AG10803 (cell line): ENCODE measurements at places on chromosomes 3 and 15.

DNA sequence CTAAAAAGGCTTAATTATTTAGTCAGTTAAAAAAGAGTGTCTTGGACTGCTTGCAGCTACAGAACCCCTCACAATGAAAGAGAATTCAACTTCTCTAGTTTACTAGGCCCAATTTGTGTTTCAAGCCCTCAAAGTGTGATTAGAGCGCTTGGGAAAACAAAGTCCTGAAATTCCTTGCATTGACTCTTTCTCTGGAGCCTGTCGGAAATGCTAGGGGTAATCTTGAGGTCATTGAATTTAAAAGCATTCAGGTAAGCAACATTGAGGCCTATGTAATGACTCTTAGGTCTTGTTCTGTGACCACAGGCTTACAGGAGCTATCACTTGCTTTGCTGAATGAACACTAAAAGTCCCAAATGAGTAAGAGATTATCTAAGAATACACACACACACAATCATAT, 186.0 kb downstream of the NLGN1 start:
- DNase-seq: no peak

- DNase-seq: peak; percentile 38
Measured at GRCh38 chr15:35630532-35630931, 84.6 kb upstream of the DPH6 start.

DNA sequence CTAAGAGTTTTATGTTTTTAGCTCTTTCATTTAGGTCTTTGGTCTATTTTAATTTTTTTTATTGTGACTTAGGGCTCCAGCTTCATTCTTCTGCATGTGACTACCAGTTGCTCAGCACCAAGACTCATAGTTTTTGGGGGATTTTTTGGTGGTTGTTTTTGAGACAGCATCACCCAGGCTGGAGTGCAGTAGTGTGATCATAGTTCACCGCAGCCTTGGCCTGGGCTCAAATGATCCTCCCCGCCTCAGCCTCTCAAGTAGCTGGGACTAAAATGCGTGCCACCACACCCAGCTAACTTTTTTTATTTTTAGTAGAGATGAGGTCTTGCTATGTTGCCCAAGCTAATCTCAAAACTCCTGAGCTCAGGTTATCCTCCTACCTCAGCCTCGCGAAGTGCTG, 19.4 kb downstream of the CDV3 start:
- no peak for DNase-seq

- DNase-seq: no peak
Measured at GRCh38 chr3:45687828-45688193, 1.4 kb upstream of the SACM1L start.

GRCh38 chr3:66269411-66269810, 48.6 kb downstream of the SLC25A26 start:
- DNase-seq: no peak

DNA sequence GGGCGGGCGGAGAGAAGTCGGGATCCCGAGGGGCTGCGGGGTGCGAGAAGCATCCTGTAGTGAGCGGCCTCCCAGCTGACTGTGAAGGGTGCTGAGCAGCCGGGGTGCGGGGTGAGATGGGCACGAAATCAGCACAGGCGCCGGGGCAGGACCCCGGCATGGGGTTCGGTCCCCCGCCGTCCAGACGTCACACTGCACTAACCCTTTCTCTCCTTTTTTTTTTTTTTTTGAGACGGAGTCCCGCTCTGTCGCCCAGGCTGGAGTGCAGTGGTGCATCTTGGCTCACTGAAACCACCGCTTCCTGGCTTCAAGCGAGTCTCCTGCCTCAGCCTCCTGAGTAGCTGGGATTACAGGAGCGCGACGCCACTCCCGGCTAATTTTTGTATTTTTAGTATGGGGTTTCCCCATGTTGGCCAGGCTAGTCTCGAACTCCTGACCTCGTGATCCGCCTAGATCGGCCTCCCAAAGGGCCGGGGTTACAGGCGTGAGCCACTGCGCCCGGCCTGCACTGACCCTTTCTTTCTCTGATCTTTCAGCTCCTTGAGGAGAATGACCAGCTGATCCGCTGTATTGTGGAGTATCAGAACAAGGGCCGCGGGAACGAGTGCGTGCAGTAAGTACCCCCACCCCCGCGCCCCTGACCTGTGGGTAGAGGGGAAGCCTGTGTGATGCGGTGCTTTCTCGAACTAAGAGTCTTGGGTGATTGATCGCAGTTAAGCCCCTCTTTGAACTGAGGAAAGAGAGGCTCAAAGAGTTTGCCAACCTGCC, 513 bp downstream of the SS18L2 start:
- DNase-seq: no peak

DNA sequence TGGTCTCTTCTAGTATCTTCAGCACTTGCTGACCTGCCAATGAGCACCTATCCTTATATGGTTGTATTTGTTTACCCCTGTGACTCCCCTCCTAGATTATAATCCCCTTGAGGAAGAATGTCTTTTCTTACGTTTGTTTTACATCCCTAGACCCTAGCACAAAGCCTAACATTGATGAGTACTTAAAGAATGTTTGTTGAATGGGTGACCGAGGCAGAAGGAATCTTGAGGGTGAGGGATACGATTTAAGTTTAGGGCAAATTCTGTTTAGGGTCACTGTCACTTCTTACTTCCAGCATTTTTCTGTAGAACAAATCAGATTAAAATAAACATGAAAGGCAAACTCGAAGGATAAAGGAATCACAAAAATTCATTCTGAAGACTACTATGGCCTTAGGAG, 80.9 kb upstream of the FAM98B start:
- DNase-seq: no peak

DNA sequence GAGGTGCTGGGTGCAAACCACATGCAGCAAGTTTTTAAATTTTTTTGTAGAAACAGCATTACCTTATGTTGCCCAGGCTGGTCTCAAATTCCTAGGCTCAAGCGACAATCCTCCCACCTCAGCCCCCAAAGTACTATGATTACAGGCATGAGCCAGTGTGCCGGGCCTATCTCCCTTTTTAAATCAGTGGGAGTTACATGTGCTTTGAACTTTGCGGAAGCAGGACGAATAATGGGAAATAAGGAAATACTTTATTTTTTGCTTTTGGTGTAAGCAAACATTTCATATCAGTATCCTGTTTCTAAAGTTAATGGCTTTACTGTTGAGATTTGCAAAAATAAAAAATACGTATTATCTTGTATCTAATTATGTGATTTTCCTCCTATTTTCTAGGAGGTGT, 9.1 kb downstream of the NR1D2 start:
- no peak for DNase-seq

DNA sequence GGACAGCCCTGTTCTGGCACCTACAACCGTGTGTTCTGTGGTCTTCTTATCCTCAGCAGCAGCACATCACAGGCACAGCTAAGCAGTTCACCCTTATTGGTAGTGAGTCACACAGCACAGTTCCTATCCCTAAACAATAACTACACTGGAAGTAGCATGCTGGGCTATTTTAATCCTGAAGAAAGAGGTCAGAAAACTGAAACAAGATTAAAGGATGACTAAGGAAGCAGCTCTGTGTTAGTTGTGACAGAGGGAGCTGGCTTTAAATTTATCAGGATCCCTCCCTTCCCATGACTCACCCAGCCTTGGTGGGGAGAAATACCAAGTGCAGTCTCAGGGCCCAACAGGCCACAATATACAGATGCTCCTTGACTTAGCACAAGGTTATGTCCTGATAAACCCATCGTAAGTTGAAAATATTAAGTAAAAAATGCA, 144.3 kb downstream of the ERC2 start:
- peak; percentile 69 for DNase-seq

- DNase-seq: peak; percentile 97
Measured at GRCh38 chr3:197372047-197372661, 73.7 kb upstream of the DLG1 start.

DNA sequence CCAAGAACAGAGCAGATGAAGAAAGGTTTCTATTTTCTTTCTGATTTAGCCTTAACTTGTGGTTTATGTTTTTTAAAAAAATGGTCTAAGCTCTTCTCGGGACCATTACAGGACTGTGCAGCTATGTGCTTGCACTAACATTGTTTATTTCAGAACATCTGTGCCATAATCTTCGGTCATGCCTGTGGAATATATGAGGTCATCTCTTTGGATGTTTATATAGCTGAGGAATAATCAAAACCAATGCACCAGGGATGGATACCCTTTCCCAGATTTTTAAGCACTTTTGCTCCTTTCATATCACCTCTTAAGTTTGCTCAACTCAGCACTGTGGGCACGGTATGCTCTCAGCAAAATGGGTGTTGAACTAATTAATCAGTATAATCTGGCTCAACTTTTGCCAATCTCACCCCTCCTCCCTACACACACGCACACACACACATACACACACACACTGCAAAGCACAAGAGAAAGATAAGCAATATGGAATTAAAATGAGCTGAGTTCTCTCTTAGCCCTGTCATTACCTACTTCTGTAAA, 268.5 kb upstream of the TMC3 start:
- peak; percentile 13 for DNase-seq
